Lower lobe of right lung (tissue), 2 donors: ENCODE measurements at places on chromosomes 7 and 10. TPM values are rescaled to one million over a fixed set of nuclear protein-coding genes. Genes with fewer than 3 reads are reported as not detected.

LRGUK gene
- 1.8 TPM for total RNA-seq

MYO3A gene
- 0.44 TPM for total RNA-seq

COPS6 gene
- total RNA-seq = 70.6 TPM

MAGI2 gene
- total RNA-seq = 15.3 TPM

DNA sequence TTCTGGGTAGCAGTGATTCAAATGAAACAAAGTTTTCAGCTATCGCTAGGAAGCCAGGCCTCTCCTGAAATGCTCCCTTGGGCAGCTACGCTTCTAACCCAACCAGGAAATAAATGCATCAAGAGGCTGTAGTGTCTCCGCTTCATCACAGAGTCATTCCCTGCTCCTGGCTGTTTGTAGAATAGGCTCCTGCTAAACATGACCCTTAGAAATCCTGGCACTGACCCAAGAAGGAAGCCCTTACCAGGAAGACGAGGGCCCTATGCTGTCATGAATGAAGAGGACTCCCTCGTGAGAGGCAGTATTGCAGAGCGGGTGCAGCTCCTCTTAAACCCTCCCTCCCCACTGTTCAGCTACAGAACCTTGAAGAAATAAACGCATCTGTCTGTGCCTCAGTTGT, 48.3 kb downstream of the NOD1 start:
- no peak for DNase-seq

DNA sequence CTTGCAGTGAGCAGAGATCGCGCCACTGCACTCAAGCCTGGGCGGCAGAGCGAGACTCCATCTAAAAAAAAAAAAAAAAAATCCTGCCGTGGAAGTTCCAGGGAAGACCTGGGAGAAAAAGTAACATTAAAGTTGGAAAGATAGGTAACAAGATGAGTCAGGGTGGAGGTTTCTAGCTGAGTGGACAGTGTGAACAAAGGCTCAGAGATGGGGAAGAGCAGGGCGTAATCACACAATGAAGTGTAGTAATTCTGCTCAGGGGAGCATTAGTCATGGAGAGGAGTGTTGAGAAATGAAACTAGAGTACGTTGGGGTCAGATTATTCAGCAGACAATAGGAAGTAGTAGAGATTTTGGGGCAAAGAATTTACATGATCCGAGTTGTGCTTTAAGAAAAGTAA, 21.6 kb upstream of the WASL start:
- DNase-seq = no peak

DNA sequence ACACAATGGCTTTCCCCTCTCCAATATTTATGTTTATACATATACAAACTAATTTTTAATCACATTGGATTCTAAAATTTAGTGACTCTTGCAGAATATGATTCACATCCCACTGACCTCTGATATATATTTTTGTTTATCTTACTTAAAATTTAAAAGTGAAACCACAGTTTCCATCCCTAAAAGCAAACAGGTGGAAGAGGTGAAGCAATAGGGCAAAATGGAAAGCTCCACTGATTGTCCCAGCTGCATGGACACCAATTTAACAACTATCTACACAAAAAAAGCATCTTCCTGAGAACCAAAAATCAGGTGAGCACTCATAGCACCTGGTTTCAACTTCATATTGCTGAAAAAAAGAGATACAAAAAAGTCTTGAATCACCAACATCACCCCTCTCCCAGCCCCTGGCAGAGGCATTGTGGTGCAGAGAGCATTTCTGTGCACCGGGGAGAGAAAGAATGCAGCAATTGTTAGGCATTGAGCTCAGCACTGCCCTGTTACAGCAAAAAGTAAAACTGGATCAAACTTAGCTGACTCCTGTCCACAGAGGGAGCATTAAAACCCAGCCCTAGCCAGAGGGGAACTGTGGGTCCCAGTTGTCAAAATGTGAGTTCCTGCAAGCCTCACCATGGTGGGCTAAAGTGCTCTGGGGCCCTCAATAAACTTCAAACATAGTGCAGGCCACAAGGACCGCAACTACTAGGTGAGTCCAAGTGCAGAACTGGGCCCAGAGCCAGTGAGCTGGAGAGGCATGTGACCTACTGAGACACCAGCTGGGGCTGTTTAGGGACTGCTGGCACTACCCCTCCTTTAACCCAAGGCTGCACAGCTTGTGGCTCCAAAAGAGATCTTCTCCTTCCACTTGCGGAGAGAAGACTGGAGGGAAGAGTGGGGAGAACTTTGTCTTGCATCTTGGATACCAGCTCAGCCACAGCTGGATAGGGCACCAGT, 92.1 kb downstream of the SIRT1 start:
- DNase-seq = no peak

ZNF394 gene
- total RNA-seq = 32.9 TPM

CLCN1 gene
- not detected for total RNA-seq

GRCh38 chr10:44056206-44056605, 328.7 kb downstream of the CXCL12 start:
- no peak for DNase-seq

DNA sequence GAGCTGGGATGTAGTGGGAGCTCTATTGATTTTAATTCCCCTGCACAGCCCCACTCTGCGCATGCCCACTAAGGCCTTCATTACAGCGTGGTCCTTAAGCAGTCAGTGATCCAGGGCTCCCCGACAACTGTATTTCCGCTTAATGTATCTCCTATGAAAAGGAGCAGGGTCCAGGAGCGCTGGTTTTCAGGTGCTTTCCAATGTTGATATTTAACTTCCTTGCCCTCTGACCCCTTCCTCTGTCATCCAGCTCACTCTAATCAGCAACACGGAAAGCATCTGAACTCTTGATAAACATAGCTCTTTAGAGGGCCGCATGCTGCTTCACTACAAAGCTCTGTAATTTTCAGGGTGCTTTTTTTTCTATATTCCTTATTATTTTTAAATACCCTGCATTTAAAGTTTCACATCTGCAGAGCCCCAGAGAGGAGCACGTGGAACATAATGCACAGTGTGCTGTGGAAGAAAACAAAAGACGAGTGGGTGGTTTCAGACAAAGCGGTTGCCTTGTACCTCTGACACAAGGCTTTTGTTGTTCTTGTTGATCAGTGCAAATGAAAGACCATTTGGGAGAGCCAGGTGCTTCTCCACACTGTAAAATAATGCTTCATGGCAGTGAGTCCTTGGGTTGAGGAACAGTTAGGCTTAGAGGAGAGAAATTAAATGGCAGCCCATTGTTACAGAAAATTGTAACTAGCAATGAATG, 465.9 kb upstream of the CELF2 start:
- DNase-seq = no peak

DNA sequence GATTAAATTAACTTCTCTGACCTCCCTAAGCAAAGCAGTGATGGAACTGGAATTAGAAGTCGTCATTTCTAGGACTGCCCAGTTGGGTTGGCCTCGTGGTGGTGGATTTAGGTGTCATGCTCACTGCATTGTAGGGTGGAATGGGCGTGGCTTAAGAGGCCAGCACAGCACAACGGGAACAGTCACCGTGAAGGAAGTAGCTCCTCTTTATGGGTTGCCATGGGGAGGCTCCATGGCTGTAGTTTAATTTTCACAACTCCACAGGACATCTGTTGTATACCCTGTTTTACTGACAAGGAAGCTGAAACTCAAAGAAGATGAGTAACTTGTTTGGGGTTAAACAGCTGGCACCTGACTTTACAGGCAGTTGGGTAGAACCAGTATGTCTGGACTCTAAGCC, 208.3 kb downstream of the CELF2 start:
- peak; percentile 73 for DNase-seq

DNA sequence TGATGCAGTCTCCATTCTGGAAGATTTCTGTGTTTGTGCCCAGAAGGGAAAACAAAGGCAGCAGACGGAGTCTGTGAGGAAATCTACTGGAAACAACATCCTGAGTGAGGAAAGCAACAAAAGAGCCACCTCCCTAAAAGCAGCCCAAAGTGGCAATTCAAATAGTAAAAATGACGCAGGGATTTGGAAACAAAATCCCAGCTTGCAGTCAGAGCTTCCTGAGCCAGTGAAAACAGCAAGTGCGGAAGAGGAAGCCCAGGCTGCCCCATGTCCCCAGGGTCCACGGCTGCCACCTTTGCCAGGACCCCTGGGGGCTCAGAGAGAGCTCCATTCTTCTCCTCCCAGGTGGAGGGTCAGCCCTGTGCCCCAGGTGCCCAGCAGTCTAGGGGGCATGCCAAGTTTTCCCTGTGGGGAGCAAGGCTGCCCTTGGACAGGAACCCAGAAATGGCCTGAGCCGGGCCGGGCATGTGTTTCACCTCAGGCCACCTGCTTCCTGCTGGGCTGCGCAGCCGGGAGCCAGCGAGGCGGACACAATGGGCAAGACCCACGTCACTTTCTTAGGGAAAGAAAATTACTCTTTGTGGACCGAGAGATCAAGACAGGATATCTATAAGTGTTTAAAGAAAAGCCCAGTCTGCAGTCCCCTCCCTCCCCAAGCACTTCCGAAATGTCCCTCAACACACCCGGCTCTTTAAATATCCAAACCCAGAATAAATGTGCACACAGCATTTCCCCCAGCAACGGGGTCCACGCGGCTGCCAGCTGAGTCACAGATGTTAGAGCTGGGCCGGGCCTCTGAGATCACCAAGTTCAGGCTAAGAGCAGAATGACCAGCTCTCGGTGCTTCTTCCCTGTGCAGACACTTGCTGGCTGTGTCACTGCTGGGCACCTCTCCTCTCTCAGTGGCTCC, 231.1 kb downstream of the ARHGAP12 start:
- DNase-seq = peak; percentile 78

EFCAB10 gene
- 6.0 TPM for total RNA-seq

DNA sequence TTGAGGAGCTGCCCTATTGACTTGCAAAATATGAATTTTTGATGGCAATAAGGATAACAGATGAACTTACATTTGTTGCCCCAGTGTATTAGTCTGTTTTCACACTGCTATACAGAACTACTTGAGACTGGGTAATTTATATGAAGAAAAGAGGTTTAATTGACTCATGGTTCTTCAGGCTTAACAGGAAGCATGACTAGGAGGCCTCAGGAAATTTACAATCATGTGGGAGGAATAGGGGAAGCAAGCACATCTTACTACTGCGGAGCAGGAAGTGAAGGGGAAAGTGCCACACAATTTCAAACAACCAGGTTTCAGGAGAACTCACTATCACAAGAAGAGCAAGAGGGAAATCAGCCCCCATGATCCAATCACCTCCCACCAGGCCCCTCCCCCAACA, 57.9 kb downstream of the ZNF22 start:
- DNase-seq = no peak

GRCh38 chr7:38743899-38744298, 112.7 kb upstream of the AMPH start:
- DNase-seq = no peak

GRCh38 chr7:73560109-73560835, 2.8 kb upstream of the BCL7B start:
- no peak for DNase-seq

DNA sequence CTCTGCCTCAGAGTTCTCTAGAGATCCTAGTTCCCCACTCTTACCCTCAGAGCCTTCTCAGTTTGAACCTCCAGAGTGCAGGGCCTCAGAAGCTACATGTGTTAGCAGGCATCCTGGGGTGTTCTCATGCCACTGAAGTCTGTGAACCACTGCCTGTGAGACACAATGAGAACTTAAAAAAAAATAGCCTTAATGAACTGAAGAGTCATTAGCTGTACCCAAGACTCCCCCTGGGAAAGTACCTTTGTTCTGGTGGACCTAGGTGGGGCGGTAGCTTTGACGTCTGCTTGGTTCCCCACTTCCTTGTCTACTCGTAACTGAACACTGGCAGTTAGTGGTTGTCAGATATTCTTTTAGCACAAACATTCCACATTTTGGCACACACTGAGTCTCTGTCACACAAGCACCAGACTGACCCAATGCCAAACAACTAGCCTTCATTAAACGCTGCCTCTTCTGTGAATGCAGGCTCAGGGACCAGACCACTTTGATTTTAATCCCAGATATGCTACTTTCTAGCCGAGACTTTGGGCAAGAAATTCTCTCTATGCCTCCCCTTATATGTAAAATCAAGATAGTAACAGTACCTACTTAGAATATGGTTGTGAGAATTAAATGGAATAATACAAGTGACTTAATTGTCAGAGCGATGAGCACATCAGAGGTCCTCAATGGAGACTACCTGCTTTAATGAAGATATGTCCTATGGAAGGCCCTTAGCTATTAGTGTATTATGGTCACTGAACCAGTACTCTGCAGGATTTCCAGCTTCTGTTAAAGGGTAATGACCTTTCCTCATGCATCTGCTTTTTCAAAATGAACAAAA, 75.3 kb upstream of the CC2D2B start:
- DNase-seq = no peak

GRCh38 chr7:129864042-129864441, 88.7 kb downstream of the UBE2H start:
- DNase-seq = no peak

DNA sequence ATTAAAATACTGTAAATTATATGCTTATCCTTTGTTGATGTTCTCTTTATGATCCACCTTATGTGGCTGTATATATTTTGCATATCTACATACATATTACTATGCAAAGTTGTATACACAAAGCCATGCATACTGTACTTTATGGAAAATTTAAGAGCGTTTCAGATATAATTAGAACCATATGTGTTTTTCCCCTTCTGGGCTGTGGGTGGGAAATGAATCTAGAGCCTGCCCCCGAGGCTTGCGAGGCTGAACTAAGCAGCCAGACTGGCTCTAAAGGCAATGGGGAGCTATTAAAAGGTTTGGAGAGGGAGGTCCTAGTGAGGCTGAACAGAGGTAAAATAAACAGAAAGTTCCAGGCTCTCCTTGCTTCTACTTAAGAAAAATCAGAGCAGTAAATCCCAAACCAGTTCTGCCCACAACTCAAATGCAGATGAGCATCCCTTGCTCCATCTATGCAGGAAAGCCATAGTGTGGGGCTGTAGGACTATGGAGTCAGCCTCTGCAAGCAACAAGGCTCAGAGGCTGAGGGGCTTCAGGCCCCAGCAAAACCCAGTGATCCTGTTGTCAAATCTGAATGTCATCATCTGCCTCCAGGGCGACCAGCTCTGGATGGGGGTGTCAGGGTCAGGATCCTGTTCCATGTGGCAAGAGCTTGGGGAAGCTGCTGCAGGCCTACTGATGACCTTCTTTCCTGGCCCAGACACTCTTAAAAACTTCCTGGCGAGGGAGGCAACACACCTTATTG, 14.1 kb upstream of the DDIT4 start:
- DNase-seq = no peak

GRID2IP gene
- total RNA-seq = 0.41 TPM

DNA sequence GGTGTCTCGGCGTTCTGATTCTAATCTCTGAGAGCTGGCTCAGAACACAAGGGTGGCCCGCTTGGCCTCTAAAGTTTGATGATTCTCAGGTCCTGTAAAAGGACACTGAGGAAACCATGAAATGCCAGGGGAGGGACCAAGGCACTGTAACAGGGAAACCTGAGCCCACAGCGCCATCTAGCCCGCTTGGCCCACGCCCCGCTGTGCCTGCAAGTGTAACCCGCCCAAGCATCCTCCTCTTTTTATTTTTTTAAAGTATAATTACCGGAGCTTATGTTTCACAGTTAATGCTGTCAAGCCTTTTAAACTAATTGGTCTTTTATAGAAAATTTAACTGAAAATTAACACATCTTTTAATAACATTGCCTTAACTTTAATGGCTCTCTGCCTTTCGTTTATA, 734.7 kb downstream of the KCNMA1 start:
- DNase-seq = peak; percentile 47

- no peak for DNase-seq
Measured at GRCh38 chr7:114856625-114857024, 65.3 kb upstream of the MDFIC start.

GRCh38 chr10:59362144-59362958, at the start of gene FAM13C:
Gene FAM13C, minus strand, starts transcription at chr10:59362549. Its CDS starts 89 bp downstream, at chr10:59362460.
- DNase-seq = peak; percentile 74
